ENCODE measurements at places on chromosomes 16 and 17.

DNA sequence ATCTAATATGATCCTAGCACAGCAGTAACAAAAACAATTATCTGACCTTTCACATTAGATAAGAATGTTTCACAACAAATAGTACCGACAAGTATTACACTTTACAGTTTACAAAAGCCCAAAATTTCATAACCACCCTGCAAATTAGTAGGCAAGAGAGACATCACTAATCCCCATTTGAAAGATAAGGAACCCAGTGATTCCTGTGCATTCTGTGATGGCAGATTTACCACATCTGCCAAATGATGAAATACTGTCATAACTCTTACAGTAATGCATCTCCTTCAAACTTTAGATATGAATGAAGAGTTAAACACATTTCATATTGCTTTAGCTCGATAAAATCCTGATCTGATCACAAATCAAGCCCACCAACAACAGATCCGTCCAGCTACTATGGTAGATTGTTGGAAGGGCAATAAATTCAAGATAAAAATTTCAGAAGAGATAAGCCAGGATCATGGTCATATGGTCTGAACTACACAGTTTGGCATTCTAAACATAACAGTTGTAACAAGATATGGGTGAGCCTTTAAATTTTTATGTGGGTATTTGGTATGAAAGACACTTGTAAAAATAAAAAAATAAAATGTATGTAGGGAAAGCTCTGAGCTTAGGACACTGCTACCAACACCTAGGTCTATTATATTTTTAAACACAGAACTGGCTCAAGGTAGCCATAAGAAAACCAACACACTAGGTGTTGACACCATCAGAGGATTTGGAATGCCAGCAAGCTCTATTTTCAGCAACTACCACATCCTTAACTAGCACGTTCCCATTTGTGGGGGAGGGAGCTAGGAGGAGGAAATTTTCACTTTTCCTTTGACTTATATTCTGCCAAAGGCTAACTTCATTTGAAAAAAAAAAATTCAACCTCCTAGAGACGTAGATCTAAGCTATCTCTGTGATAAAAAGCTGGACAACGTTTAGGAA is 9.3 kb downstream of the YWHAE start:
- DNase-seq, result no peak

GRCh38 chr16:87409781-87410180 is 17.6 kb downstream of the MAP1LC3B start:
- no peak for DNase-seq

DNA sequence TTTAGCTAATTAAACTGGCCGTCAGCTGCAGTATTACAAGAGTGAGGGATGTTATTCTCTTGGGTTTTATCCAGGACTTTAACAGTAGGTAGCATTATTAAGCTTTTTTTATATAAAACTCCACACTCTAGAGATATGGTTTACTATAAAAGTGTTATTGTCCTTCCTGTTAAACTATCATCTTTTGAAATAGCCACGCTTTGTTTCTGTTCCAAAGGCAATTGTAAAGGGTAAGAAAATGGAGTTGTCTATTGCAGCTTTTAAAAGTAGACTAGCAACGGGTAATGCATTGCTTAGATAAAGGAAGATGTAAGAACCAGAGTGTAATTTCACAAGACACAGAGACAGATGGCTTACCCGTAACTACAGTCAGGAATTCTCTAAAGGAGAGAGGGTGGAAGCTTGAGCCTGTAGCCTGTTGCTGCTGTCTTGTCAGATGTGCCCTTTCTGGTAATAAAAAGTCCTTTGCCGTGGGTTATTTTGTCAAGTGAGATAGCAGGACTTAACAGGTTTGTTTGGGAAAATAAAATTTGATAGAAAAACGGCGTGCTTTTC is 56.4 kb downstream of the WWOX start:
- DNase-seq, result no peak

DNA sequence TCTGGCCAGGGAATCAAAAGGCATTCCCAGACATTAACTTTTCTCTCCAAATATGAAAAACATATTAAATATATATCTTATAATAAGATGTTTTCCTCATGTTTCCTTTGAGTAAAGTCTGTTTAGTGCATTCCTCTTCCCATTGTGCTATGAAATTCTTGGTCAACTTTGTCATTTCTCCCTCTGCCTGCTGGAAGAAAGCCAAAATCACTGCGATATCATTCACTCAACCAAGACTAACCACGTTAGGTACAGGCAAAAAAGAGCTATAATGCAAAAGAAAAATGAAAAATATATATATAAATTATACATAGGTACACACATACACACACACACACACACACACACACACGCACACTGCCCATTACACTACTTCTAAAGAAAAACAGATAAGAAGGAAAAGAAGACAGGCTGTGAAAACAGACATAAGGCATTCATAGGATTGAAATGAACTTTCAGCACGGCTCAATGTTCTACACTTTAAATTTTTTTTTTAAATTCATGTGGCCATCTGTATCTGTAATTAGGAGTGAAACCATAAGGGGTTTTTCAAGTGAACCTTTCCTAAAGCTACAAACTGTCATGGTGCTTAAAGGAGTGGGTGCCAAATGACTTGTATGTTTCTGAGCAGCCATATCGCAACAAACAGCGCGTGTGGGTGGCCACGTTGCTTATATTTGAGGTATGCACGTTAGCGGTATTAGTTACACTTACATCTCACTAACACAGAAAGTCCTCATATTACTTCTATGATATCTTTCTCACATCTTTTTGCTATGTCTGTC is 71.6 kb upstream of the PSMD7 start:
- DNase-seq, result no peak

DNA sequence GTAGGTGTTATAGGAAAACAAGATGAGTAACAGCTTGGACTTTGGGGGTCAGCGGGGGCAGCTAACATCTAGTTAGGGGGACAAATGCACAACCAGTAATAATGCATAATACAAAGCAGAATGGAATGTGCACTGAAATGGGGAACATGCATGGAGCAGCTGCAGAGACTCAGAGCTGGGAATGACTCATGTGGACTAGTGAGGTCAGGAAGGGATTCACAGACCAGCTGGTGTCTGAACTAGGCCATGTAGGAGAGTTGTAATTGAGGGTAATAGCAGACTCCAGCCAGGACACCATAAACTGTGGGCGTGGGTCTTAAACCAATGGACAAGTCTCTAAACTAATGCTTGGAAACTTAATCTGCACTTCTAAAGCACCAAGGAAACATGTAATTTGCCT is 176.8 kb upstream of the ASIC2 start:
- DNase-seq, result no peak

GRCh38 chr17:81012574-81013447 is 21.2 kb downstream of the CHMP6 start:
- no peak for DNase-seq

DNA sequence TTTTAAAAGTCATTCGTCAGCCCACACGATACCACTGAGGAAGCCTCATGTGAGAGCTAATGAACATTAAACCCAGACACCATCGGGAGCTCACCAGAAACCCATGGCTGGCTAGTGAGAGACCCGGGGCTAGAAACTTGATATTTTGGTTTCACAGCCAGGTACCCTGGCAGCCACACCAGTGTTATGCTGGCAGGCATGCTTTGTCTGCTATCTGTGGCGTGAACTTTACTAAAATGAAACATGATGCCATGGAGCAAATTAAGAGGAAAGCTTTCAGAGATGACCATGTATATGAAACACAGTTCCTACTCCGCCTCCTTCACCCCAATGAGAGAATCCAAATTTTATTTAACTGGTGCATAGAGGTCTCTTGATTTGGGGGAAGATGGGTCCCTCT is 291.2 kb downstream of the IRX3 start:
- no peak for DNase-seq

DNA sequence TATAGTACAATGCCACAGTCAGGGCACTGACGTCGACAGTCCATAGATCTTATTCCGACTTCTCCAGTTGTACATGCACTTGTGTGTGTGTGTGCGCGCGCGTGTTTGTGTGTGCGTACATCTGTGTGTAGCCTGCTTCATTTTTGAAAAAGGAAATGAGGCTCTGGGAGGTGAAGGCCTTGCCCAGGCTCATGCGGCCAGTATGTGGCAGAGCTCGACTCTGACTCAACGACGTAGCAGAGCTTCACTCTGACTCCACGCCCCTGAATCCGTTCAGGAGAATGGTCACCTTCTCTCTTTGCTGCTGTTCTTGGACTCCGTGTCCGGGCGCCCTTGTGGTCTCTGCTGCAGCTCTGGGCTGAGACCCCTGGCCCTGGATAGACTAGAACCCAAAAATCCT is 81.6 kb upstream of the CIBAR2 start:
- no peak for DNase-seq

GRCh38 chr16:17053536-17054160 is 417.1 kb downstream of the XYLT1 start:
- no peak for DNase-seq

- peak; percentile 53 for DNase-seq
Observed at GRCh38 chr17:7114875-7115614, 423 bp upstream of the ASGR2 start.

- no peak for DNase-seq
Observed at GRCh38 chr17:68801335-68802247, 153.6 kb downstream of the ABCA8 start.

DNA sequence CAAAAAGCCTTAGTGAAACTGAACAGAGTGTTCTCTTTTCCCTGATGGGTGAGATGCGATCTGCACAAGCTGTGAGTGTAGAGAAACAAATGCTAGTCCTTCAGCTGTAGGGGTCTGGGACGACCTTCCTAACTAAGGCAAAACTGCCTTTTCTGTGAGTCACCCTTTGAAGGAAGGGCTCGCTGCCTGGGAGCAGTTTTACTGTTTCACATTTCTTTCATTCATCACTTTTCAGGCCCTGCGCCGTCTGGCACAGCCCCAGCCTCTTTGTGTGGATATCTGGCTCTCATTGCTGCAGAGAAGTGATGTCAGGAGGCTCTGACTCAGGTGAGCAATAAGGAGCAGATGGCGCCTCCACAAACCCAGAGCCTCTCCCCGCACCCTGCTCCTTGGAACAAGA is 57.4 kb downstream of the HS3ST3A1 start:
- DNase-seq, result no peak

DNA sequence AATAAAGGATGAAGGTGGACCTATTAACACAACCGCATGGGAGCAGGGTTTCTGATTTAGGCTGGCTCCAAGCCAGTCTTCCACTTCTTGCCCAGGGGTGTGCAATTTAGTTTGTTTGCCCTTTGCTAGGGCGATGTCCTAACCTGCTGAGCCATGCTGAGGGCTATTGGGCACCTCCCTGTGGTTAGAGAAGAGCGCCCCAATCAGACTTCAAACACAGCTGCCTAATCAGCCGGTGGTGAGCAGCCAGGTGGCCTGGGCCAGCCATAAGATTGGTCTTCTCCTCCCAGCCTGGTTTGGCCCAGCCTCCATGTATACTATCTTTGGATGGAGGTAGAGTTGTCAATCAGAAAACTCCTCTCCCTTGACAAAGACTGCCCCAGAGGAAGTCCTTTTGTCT is 15.7 kb downstream of the TMEM94 start:
- no peak for DNase-seq

- no peak for DNase-seq
Observed at GRCh38 chr17:51423421-51424160, 163.2 kb downstream of the UTP18 start.

All from common myeloid progenitor, CD34-positive (primary cell).